ENCODE measurements at places on chromosomes 4 and X.

GRCh38 chr4:148196164-148196563 is 246.1 kb downstream of the NR3C2 start:
- no peak for DNase-seq

DNA sequence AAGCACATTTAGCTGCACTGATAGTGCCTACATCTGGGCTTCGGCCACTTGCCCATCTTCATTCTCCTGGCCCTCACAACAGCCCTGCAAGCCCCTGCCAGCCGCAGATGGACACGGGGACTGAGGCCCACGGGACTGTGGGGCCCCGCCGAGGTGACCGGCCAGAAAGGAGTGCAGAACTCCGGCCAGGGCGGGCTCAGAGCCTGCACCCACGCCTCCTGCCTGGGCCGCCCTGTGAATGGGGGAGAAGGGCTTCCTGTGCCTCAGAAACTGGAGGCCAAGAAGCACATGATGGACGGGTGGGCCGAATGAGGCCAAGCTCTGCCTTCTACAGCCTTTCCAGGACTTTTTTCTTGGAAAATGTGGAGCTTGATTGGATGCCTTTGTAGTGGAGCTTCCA is 35.7 kb upstream of the HGFAC start:
- no peak for DNase-seq

- DNase-seq = no peak
These were observed 21.4 kb upstream of the SEL1L3 start for GRCh38 chr4:25884031-25884782.

- no peak for DNase-seq
These were observed 88.2 kb upstream of the USP9X start for GRCh38 chrX:40996886-40997530.

DNA sequence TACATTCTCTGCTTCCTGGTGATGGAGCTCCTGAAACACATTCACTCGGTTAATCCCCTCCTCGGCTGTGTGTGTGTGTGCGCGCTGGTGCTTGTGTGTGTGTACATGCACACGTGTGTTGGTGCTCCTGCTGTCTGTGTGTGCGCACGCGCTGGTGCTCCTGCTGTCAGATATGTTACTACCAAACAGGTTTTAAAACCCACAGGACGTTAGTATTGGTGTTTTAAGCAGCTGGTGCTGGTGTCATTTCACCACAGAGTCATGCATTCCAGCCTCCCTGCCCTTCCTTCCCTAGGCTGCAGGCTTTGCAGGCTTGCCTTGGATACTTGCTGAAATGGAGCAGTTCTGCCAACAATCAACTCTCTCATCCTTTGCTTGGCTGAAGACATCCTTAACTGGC is 48.1 kb upstream of the CPLX1 start:
- no peak for DNase-seq
